Left colon (tissue), 2 donors: ENCODE measurements at places on chromosomes 2 and 18. TPM values are rescaled to one million over a fixed set of nuclear protein-coding genes. Genes with fewer than 3 reads are reported as not detected.

- DNase-seq: no peak
Observed at GRCh38 chr2:101658387-101658786, 39.1 kb upstream of the MAP4K4 start.

DNA sequence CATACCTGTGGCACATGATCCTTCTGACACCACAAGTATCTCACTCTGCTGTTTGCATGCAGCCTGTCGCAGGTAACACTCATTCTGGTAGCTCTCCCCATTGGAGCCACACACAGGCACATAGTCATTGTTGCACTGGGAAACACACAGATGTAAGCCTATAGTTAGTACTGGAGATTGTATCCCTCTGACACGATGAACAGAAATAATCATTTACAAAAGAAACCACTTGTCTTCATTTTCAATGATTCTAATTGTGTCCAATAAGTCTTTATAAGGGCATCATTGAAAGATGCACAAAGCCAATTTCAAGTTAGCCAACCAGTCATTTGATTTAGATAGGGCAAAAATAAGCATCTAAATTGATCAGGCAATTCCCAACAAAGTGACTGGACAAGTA lies 10.4 kb downstream of the TMEFF2 start:
- DNase-seq: no peak

DNA sequence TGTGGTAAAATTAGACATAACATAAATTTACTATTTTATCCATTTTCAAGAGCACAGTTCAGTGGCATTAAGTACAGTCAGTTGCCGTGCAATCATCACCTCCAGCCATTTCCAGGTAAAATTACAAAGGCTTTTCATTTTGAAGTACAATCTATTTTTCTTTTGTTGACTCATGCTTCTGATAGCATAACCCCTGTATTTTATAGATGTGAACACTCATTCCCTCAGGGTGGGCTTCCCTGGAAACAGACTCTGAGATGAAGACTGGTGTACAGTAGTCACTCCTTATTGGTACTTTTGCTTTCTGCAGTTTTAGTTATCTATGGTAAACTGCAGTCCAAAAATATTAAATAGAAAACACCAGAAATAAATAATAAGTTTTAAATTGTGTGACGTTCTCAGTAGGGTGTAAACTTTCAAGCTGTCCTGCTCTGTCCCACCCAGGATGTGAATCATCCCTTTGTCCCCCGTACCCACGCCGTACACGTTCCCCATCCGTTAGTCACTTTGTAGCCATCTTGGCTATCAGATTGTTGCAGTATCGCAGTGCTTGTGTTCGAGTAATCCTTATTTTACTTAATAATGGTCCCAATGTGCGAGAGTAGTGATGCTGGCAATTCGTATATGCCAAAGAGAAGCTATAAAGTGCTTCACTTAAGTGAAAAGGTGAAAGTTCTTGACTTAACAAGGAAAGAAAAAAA lies 41.1 kb upstream of the NAB1 start:
- DNase-seq: no peak

DNA sequence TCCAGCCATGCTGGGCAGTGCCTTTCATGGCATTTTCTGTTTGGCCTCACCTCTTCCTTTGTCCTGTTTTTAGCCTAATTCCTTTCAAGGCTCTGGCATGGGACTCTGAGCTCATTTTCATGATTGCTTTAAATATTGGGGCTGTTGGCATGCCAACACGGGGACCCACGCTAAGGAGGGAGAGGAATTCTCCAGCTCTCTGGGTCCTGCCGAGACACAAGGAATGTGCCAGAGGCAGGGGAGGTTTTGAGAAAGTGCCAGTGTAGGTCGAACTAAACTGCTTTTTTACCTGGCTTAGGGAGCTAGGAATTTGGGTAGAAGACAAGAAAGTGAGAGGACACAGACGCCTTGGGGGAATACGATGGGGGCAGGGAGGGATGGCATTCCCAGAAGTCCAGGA lies 42.3 kb downstream of the RPL37A start:
- DNase-seq: no peak

DNA sequence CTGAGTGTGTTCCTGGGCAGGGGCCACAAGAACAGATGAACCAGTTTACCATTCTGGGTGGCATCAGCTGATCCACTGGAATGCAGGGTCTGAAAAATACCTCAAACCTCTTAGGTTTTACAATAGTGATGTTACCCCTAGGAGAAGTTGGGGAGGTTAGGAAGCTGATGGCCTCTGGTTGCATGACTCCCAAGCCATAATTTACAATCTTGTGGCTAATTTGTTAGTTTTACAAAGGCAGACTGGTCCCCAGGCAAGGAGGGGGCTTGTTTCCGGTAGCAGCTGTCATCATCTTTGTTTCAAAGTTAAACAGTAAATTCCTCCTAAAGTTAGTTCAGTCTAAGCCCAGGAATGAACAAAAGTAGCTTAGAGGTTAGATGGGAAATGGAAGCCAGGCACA lies 113.8 kb upstream of the SLC38A11 start:
- DNase-seq: no peak

- DNase-seq: no peak
Observed at GRCh38 chr2:128236491-128237035, 82.1 kb downstream of the HS6ST1 start.

GRCh38 chr18:62877411-62878221 lies 162.3 kb downstream of the PHLPP1 start:
- DNase-seq: no peak

GRCh38 chr18:35322486-35323458 lies 21.4 kb downstream of the ZNF24 start:
- DNase-seq: no peak

- no peak for DNase-seq
Observed at GRCh38 chr2:131033786-131034121, 59.5 kb downstream of the FAM168B start.

The UNC80 gene
- 0.20 TPM for total RNA-seq

The UCN gene
- 0.52 TPM for total RNA-seq
